ENCODE measurements at places on chromosomes 1 and 21. TPM values are rescaled to one million over a fixed set of nuclear protein-coding genes. Genes with fewer than 3 reads are reported as not detected.
A peak's percentile ranks its signal among the peaks of the same experiment; 100 is the strongest.

Gene NTRK1
- total RNA-seq = not detected

GRCh38 chr1:95742591-95743089 lies 508.6 kb downstream of the RWDD3 start:
- peak; percentile 61 for DNase-seq

GRCh38 chr1:235997931-235998330 lies 67.0 kb downstream of the NID1 start:
- DNase-seq = no peak

DNA sequence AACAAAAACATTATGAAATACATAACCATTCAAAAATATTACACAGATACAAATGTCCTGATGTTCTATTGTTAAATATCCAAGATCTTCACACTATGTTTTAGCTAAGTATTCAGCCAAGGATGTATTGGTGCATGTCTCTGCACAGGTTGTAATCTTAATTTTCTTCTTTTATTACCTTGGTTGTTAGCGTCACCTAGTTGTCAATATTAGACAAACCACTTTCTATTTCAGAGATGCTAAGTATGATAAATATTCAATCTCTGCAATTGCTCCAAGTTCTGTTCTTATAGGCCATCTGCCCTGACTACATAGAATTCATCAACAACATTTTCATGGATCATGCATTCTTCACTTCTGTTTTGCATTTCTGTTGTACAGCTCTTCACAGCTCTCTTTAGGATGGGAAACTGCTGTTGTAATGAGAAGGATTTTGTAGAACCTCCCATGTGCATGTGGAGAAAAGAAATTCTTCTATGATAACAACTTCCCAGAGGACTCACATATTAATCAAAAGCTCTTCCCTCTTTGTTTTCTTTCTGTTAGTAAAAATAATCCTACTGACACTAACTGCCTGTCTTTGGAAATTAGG lies 380.1 kb downstream of the NUF2 start:
- DNase-seq = no peak

Gene NBPF4
- total RNA-seq = 4.4 TPM

DNA sequence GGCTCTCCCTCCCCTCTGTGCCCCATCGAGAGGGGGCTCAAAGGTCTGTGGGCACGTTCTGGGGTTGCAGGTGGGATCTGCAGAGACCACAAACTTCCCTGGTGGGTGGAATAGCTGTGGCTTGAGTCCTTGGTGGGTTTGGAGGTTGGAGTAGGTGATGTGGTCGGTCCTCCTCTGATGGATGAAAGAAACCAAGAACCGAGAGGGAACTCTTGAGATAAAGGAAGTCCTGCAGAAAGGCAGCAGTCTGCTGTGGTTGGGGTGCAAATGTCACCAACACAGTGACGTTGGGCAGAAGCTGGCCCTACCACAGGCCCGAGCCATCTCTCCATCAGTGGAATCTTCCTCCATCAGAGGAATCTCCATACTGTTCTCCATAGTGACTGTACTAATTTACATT lies 171.8 kb downstream of the FCRL5 start:
- DNase-seq = no peak

GRCh38 chr1:81583878-81584277 lies 216.9 kb upstream of the ADGRL2 start:
- DNase-seq = no peak

Measured in MG63 (cell line).